ENCODE measurements at places on chromosomes 3 and 15. TPM values are rescaled to one million over a fixed set of nuclear protein-coding genes. Genes with fewer than 3 reads are reported as not detected.

The TEX9 gene
- total RNA-seq, result 20.4 TPM

The RASL12 gene
- 2.2 TPM for total RNA-seq

The GOLGA8F gene
- total RNA-seq, result not detected

The SCN11A gene
- total RNA-seq, result 0.25 TPM

The TM4SF18 gene
- total RNA-seq, result 3.7 TPM

The STRIT1 gene
- not detected for total RNA-seq

The GP5 gene
- under 0.01 TPM for total RNA-seq

The GRAMD1C gene
- 6.4 TPM for total RNA-seq

The MKRN3 gene
- total RNA-seq, result 13.5 TPM

The CELSR3 gene
- 36.6 TPM for total RNA-seq

The IL17RC gene
- total RNA-seq, result 3.2 TPM

The NEK10 gene
- 18.7 TPM for total RNA-seq

Data from temporal lobe (tissue), 4 donors.